ENCODE measurements at places on chromosomes 6 and 20.

DNA sequence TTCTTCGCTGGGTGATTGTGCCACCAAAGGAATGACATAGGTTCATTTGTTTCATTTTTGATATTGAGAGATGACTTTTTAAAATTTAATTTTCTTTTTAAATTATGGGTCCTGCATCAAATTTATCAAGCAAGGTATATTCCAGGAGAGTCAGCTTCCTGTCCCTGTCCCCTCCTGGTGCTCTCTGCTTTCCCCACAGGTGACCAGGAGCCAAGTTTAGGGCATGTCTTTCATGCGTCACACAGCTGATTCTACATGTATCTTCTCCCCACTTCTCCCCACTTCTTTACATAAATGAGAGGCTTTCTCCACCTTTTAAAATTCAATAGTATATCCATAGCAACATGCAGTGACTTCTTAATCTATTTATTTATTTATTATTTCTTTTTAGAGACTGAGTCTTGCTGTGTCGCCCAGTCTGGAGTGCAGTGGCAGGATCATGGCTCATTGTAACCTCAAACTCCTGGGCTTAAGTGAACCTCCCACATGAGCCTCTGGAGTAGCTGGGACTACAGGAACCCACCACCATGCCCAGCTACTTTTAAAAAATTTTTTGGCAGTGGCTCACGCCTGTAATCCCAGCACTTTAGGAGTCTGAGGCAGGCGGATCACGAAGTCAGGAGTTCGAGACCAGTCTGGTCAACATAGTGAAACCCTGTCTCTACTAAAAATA, 30.0 kb downstream of the OSBPL2 start:
- no peaks in the 10 kb centered on the region for H3K4me1 ChIP-seq
- H3K4me3 ChIP-seq = no peak overlapping the region
- no peaks in the 10 kb centered on the region for H3K27me3 ChIP-seq
- peaks cover 30% of the 10 kb centered on the region for H3K36me3 ChIP-seq
- H3K27ac ChIP-seq = no peak overlapping the region
- no peak for DNase-seq

DNA sequence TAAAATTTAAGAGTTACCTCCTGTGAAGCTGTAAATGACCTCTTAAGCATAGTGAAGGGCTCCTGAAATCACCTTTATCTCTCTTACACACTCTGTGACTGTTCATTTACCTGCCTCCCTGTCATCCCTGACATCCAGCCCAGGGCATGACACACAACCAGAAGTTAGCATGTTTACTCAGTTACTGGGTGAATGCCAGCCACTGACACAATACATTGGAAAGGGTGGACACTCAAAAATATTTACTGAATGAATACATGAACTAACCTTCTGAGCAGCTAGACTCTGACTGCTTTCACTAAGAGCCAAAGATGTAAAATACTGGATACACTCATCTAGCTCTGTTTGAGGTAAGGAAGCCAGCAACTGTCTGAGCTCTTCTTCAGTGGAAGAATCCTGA, 25.3 kb downstream of the SERAC1 start:
- H3K27ac ChIP-seq = no peak overlapping the region
- H3K4me3 ChIP-seq = no peak overlapping the region
- H3K4me1 ChIP-seq = no peaks in the 10 kb centered on the region
- DNase-seq = no peak
- no peaks in the 10 kb centered on the region for H3K27me3 ChIP-seq
- H3K36me3 ChIP-seq = no peaks in the 10 kb centered on the region

GRCh38 chr20:49156481-49156880, 31.7 kb downstream of the STAU1 start:
- no peak for DNase-seq
- no peak overlapping the region for H3K4me3 ChIP-seq
- H3K4me1 ChIP-seq = no peaks in the 10 kb centered on the region
- peaks cover 6% of the 10 kb centered on the region for H3K36me3 ChIP-seq

- H3K27ac ChIP-seq = no peak overlapping the region
- no peaks in the 10 kb centered on the region for H3K4me1 ChIP-seq
- no peak overlapping the region for H3K4me3 ChIP-seq
- H3K27me3 ChIP-seq = no peaks in the 10 kb centered on the region
These were observed 77.1 kb upstream of the MRPS10 start for GRCh38 chr6:42294759-42295158.

DNA sequence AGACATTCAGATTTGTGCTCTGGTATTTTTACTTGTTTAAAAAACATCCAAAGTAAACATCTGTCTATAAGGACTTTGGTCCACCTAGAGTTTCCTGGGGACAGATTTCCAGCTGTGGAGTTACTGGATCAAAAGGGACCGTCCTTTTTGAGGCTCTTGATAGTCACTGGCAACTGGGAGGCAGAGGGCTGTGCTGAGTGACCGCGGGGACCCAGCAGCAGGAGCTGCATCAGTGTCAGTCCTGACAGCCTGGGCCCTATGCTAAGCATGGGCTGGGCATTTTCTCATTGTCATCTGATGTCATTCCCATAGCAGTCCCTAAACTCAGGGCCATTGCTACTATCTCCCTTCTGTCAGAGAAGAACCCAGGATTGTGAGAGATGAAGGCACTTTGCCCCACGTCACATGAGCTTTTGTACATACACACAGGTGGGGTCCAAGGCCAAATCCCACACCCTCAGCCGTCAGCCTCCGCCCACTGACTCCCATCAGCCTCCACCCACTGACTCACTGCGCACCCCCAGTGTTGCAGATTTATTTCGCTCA, 293.8 kb downstream of the TAF4 start:
- no peak overlapping the region for H3K27ac ChIP-seq
- no peaks in the 10 kb centered on the region for H3K36me3 ChIP-seq
- DNase-seq = no peak
- no peaks in the 10 kb centered on the region for H3K4me1 ChIP-seq

DNA sequence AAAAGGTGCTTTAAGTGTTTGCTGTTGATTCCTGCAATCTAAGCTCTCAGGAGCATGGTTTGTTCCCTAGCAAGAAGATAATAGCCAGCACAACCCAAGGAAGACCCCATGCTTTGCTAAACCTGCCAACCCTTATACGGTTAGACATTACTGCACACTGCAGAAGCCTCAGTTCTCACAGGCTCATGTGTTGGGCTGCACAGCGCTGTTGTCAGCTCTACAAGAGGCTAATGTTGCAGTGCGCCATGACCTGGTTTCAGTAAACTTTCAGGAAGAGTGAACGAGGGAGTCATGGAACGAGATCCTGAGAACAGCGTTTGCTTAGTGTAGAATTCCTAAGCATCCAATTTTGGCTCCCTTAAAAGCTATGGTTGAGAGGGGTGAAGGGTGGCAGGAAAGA, 218.5 kb downstream of the ARHGAP18 start:
- no peaks in the 10 kb centered on the region for H3K4me1 ChIP-seq
- no peak for DNase-seq
- H3K27me3 ChIP-seq = no peaks in the 10 kb centered on the region
- no peak overlapping the region for H3K4me3 ChIP-seq

- no peak overlapping the region for H3K27ac ChIP-seq
- H3K4me3 ChIP-seq = no peak overlapping the region
- H3K36me3 ChIP-seq = no peaks in the 10 kb centered on the region
- DNase-seq = no peak
- H3K4me1 ChIP-seq = no peaks in the 10 kb centered on the region
These were observed 40.0 kb downstream of the CPXM1 start for GRCh38 chr20:2760297-2760951.

DNA sequence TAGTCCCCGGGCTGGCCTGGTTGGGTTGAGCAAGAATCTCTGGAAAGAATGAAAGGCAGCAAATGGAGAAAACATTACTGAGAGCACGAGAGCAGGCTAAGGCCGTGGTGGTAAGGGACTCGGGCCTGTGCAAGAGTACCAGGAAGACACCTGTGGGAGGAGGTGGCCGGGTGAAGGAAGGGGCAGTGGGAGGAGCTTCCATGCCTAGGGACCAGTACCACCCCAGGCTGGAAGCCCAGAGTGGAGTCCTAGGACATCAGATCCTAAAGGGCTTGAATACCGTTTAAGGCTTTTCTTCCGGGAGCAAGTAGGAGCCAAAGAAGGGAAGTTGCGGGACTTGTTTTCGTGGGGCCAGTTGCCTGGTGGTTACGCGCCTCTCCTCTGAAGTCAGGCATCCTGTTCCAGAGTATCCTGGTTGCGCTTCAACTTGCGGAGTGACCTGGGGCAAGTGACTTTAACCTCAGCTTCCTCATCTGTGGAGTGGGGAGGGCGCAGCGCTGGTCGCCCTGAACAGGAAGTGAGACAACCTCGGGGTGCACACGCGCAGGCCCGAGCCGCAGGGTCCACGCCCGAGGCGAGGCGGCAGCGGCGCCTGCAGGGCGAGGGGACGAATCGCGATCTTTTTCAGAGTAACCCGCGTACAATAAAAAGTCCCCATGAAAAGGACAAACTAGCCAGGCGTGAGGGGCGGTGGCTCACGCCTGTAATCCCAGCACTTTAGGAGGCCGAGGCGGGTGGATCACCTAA, 1.1 kb upstream of the TPD52L2 start:
- peak overlapping the region; percentile 97 for H3K27ac ChIP-seq
- DNase-seq = peak; percentile 87
- H3K4me1 ChIP-seq = peaks cover 11% of the 10 kb centered on the region
- H3K27me3 ChIP-seq = no peaks in the 10 kb centered on the region
- H3K36me3 ChIP-seq = peaks cover 3% of the 10 kb centered on the region

DNA sequence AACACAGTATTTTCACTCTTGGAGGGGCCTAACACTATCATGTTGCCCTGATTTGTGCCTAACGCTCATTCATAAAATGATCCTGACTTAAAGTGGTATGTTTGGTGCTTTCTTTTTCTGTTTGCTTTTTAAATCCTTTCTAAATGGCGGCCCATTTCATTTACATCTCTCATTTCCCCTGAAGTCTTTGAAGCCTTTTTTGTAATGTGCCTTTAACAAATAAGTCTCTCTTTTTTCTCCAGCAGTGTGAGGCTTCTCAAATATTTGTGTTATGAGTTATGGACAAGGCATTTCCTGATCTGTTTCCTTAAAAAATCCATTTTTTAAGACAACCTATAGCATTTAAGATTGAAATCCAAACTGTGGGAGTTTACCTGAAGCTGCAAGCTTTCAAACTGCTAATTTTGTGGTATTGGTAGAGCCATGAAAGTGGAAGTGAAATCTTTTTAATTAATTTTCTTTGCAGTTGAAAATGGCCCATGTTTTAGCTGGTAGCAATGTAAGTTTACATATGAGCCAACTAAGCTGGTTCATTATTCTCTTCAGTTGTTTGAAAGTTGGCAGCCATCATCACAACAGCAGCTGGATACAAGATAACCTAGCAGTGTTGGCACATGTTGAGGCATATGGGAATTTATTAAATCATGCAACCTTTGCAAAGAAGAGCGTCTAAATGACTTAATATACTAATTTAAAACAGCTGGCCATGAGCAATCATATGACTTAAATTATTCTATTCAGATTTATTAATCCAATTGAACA, 469.7 kb downstream of the CDKAL1 start:
- H3K27me3 ChIP-seq = no peaks in the 10 kb centered on the region
- DNase-seq = no peak
- H3K36me3 ChIP-seq = no peaks in the 10 kb centered on the region

GRCh38 chr6:56652231-56652630, 9.5 kb upstream of the DST start:
- peaks cover 19% of the 10 kb centered on the region for H3K4me1 ChIP-seq
- H3K36me3 ChIP-seq = no peaks in the 10 kb centered on the region
- no peak overlapping the region for H3K4me3 ChIP-seq
- H3K27me3 ChIP-seq = no peaks in the 10 kb centered on the region
- peak overlapping the region; percentile 60 for H3K27ac ChIP-seq
- no peak for DNase-seq

- H3K4me1 ChIP-seq = no peaks in the 10 kb centered on the region
- H3K27me3 ChIP-seq = no peaks in the 10 kb centered on the region
- DNase-seq = no peak
- peak overlapping the region; percentile 55 for H3K27ac ChIP-seq
- no peak overlapping the region for H3K4me3 ChIP-seq
- H3K36me3 ChIP-seq = no peaks in the 10 kb centered on the region
These were observed 30.9 kb upstream of the RAB23 start for GRCh38 chr6:57252975-57253374.

- DNase-seq = no peak
- no peaks in the 10 kb centered on the region for H3K27me3 ChIP-seq
- H3K4me3 ChIP-seq = no peak overlapping the region
- H3K36me3 ChIP-seq = no peaks in the 10 kb centered on the region
- no peak overlapping the region for H3K27ac ChIP-seq
These were observed 542.1 kb upstream of the MAN1A1 start for GRCh38 chr6:119891644-119892043.

- no peak overlapping the region for H3K4me3 ChIP-seq
- H3K27me3 ChIP-seq = no peaks in the 10 kb centered on the region
- no peaks in the 10 kb centered on the region for H3K36me3 ChIP-seq
- H3K27ac ChIP-seq = no peak overlapping the region
- no peak for DNase-seq
These were observed 587.4 kb downstream of the GRIK2 start for GRCh38 chr6:101980924-101981323.

DNA sequence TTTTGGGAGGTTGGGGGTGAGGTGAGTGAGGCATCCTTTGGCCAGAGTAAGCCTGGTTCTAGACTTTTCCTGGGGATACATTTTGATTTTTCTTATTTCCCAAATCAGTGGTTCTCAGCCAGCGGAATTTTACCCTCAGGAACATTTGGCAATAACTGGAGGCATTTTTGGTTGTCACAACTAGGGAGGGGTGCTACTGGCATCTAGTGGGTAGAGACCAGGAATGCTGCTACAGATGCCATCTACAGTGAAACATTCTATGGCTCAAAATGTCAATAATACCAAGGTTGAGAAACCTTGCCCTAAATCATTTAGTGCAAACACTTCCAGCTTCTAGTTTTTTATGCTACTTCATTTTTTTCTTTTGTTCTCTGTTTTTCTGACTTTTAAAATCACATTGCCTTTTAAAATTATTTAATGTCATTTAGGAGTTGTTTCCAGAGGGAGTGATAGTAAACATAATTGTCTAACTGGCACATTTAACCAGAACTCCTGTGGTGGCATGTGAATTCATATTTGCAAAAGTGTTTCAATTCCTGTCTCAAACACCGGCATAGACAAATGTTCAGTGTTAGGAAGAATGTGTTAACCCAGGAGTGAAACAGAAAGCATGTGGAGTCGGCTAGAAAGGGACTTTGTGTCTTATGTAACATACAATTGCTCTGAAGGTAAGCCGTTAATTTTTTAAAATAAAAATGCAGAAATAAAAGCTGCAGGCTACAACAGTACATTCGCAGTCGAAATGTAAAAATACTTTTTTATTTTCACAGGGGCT, 59.0 kb downstream of the QRSL1 start:
- no peaks in the 10 kb centered on the region for H3K4me1 ChIP-seq
- H3K36me3 ChIP-seq = no peaks in the 10 kb centered on the region
- no peak overlapping the region for H3K27ac ChIP-seq
- DNase-seq = no peak
- no peaks in the 10 kb centered on the region for H3K27me3 ChIP-seq

- no peak overlapping the region for H3K4me3 ChIP-seq
- H3K27me3 ChIP-seq = no peaks in the 10 kb centered on the region
- no peak for DNase-seq
- no peaks in the 10 kb centered on the region for H3K4me1 ChIP-seq
- H3K27ac ChIP-seq = no peak overlapping the region
- H3K36me3 ChIP-seq = no peaks in the 10 kb centered on the region
These were observed 52.0 kb downstream of the CDC5L start for GRCh38 chr6:44439270-44440045.

GRCh38 chr6:132115714-132116366, 164.7 kb upstream of the CCN2 start:
- no peaks in the 10 kb centered on the region for H3K4me1 ChIP-seq
- no peak for DNase-seq
- no peak overlapping the region for H3K27ac ChIP-seq
- no peaks in the 10 kb centered on the region for H3K27me3 ChIP-seq
- H3K36me3 ChIP-seq = no peaks in the 10 kb centered on the region

GRCh38 chr6:164346631-164347030, 932.1 kb downstream of the QKI start:
- H3K4me3 ChIP-seq = no peak overlapping the region
- no peaks in the 10 kb centered on the region for H3K27me3 ChIP-seq
